ENCODE measurements at places on chromosomes 11 and 22. TPM values are rescaled to one million over a fixed set of nuclear protein-coding genes. Genes with fewer than 3 reads are reported as not detected.

DNA sequence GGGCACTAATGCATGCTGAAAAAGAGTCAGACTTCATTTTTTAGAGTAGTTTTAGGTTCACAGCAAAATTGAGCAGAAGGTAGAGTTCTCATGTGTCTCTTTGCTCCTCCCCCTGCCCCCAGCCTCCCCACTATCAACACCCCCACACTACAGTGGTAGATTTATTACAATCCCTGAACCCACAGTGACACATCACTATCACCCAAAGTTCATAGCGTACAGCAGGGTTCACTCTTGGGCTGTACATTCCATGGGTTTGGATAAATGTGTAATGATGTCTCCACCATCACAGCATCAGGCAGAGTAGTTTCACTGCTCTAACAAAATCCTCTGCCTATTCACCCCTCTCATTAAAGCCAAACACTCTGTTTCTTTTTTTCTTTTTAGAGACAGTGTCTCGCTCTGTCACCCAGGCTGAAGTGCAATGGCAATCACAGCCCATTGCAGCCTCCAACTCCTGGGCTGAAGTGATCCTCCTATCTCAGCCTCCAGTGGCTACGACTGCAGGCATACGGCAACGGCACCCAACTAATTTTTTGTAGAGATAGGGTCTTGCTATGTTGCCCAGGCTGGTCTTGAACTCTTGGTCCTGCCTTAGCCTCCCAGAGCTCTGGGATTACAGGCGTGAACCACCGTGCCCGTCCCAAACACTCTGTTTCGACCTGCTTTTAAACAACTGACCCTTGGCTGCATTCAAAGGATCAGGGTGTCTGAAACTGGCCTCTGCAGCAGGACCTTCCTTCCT is 4.1 kb downstream of the BEST1 start:
- DNase-seq: no peak

- no peak for DNase-seq
Measured at GRCh38 chr11:9839550-9839949, 175.7 kb downstream of the SWAP70 start.

DNA sequence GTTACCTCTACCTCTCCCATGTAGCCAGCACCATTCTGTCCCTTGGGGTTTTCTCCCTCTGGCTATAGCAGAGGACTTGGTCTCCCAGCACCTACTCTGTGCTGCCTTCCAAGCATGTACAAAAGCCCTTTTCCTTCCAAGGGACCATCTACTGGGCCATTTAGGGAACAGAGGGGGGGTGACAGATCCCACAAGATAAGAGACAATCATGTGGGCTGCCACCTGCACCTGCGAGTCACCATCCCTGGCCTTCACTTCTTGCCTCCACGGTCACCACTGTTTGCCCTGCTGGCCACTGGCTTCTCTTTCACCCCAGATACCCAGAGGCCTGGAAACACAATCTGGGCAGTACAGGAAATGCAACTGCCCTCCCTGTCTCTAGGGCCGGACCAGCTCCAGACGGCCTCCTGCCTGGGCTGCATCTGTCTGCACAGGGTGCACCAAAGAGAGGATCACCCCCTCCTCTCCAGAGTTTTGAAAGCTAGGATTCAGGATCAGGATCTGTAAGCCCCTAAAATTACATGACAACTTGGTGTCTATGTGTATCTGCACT is 160.8 kb upstream of the NECTIN1 start:
- DNase-seq: no peak

GRCh38 chr11:126136507-126136906 is 73.8 kb upstream of the CDON start:
- no peak for DNase-seq

DNA sequence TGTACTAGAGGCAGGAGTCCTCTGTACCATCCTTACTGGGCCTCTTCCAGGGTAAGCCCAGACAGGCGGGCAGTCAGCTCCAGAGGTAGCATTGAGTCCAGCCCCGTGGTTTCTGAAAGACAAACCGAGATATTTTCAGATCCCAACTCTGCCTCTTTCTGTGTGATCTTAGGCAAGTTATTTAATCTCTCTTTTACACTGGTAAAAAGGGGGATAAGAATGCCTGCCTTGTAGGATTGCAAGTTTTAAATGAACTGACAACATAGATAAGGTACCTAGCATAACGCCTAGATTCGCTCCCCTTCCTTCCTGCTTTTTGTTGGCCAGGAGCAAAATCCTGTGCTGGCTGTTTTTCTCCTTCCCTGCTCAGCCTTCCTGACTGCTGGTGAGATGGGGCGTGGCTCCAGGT is 56.4 kb upstream of the NNMT start:
- DNase-seq: no peak

DNA sequence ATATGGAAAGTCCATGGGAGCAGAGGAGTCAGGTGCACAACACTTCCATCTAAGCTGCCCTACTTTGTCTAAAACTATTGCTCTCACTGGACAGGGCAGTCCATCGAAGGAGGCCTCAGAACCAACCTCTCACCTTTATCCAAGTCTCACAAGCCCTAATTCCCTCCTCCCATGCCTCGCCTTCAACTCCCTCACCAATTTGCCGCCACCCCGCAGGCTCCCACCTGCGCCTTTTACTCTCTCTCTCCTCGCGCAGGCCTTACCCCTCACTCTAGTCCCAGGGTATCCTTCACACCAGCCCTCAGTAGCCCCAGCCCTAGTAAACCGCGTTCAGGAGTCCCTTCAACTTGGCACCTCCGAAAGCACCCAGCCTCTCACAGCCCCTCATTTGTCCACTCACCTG is 451 bp downstream of the FHIP1B start:
- DNase-seq: no peak

TIMP3 gene
- 4.3 TPM for polyA plus RNA-seq

DNA sequence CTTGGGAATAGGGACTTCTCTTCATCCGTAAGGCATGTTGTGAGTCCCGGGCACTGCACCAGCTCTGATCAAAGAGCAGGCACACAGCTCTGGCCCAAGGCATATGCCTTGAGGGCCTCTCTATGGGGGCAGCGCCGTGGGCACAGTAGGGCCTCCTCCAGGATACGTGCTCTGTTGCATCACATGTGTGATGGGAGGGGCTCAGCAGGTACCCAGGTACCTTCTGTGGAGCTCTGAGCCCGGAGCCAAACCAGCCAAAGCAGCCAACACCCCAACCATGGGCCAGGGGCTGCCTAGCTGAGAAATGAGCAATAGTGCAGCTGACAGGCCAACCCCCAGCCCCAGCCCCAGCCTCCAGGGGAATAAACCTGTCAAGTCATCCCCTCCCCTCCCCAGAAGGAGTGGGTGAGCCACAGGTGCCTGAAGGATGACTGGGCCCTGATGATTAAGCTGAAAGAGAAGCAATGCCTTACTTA is 79.7 kb upstream of the SHISAL1 start:
- no peak for DNase-seq

DNA sequence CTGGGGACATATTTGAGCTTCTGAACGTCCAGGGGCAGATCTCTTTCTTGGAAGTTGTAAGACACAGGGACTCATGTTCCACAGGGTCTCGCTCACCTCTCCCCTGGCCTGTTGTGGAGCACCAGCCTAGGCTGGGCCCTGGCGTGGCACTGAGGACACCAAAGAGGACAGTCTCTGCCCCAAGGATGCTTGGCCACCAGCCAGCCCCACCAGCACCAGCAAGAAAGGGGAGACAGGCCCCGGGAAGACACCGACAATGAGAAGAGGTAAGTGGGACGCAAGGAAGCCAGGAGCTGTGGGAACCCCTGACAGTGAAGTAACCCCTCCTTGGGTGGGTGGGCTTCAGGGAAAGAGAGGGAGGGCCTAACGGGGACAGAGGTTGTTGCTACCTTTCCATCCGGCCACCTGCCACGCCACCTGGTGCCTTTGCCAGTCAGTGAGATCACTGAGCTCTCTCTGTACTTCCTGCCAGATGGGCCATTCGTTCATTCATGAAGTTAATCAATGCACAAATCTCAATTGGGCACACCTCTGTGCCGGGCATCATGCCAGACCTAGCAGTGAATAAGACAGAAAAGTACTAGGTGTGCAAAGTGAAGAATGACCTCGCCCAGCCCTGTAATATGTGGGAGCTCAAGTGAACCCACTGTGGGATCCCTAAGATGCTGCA is 11.1 kb downstream of the APOL5 start:
- no peak for DNase-seq

DNA sequence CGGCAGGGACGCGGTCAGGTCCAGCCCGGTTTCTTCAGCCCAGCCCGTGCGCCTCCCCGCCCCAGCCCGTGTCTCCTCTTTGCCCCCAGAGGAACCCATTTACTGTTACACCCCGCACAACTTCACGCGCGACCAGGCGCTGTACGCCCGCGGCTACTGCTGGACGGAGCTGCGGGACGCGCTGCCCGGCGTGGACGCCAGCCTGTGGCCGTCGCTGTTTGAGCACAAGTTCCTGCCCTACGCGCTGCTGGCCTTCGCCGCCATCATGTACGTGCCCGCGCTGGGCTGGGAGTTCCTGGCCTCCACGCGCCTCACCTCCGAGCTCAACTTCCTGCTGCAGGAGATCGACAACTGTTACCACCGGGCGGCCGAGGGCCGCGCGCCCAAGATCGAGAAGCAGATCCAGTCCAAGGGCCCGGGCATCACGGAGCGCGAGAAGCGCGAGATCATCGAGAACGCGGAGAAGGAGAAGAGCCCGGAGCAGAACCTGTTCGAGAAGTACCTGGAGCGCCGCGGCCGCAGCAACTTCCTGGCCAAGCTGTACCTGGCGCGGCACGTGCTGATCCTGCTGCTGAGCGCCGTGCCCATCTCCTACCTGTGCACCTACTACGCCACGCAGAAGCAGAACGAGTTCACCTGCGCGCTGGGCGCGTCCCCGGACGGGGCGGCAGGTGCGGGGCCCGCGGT is 6.5 kb downstream of the PANX2 start:
- DNase-seq: peak; percentile 24

- DNase-seq: no peak
Measured at GRCh38 chr11:7422544-7423331, 62.6 kb upstream of the OLFML1 start.

C1QTNF6 gene
- polyA plus RNA-seq: 1.7 TPM

DNA sequence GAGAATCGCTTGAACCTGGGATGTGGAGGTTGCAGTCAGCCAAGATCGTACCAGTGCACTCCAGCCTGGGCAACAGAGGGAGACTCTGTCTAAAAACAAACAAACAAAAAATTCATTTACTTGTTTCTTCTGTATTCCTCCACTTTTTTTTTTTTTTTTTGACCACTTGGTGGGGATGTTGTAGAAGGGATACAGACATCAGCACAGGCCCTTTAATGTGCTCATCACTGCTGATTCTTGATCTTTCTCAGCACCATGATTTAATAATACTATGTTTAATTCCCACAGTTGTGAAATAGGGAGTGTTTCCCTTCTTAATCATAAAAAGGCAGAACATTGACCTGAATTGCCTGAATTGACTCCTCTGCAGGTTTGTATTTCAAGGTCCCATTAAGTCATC is 4.5 kb downstream of the TTC9C start:
- peak; percentile 55 for DNase-seq

ADSL gene
- polyA plus RNA-seq: 120 TPM

- DNase-seq: no peak
Measured at GRCh38 chr11:96001037-96001436, 77.1 kb upstream of the MTMR2 start.

All from GM23338 (cell line).